ENCODE measurements at places on chromosomes 1 and 21.

DNA sequence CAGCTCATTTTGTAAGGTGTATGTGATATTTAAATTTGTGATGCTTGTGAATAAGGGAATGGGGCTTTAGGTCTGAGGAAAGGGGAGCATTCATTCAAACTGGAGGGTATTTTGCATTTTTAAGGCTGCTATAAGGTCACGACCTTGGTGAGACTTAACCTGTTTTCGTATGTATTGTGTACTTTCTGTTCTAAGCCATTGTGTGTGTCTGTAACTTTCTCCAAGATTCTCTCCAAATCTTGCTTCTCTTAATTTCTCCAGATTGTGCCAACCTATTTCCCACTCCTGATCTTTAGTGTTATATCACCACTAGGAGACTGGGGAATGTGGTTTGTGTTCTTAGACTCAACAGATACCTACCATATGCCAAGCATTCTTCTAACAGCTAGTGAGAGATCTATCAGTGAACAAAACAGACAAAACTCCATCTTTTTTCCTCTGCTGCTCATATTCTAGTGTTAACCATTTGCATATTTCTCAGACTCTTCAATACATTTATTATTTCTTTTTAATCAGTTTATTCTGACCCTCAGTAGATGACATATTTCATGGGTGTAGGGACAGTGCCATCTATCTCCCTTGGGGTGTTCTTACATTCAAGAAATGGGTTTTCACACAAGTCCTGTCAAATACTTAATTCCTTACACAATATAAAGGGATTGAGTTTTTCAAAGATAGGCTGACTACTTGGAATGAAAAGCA lies 27.5 kb downstream of the ATP1B1 start:
- DNase-seq, result no peak

GRCh38 chr21:21860888-21861287 lies 862.7 kb downstream of the NCAM2 start:
- no peak for DNase-seq

- no peak for DNase-seq
Observed at GRCh38 chr21:31442339-31442738, 98.3 kb upstream of the TIAM1 start.

GRCh38 chr1:197392541-197392940 lies 124.5 kb downstream of the CRB1 start:
- DNase-seq, result no peak

DNA sequence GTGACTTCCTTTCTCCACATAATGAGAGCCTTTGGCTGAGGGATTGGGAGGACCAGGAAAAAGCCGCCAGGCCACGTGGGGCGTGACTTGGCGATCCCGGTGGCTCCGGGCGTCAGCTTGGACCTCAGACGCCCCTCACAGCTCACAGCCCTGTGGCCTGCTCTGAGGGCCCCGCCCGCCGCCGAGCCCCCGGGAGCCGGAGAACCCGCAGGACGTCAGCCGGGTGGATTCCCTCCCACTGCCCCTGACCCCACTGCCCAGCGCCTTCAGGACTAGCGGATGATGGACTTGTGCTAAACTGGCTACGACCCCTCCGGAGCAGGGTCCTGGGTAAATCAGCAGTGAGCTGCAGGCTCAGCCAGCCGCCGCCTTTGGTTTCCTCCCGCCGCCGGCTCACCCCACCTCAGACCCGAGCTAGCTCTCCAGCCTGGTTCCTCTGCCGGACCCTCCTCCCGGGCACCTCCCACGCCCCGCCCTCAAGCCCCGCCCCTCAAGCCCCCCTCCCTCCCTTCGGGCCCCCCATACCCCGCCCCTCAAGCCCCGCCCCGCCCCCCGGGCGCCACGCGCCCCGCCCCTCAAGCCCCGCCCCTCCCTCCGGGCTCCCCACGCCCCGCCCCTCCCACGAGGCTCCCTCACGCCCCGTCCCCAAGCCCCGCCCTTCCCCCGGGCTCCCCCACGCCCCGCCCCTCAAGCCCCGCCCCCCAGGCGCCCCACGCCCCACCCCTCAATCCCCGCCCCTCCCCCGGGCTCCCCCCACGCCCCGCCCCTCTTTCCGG lies 10.0 kb upstream of the FAAP20 start:
- no peak for DNase-seq

GRCh38 chr1:43373066-43373940 lies 5.5 kb upstream of the ELOVL1 start:
- no peak for DNase-seq

DNA sequence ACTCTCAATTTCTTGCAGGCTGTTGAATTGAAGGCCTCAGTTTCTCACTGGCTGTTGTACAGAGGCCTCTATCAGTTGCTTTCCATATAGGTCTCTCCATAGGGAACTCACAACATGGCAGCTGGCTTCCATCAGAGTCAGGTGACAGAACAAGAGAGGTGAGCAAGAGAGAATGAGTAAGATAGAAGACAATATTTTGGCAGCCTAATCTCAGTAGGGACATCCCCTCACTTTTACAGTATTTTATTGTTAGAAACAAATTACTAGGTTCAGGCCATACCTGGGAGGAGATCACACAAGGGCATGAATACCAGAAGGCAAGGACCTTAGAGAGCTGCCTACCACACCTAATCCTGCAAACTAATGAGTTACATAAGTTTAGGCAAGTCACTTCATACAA lies 162.8 kb downstream of the ATP6V1G3 start:
- DNase-seq, result no peak

DNA sequence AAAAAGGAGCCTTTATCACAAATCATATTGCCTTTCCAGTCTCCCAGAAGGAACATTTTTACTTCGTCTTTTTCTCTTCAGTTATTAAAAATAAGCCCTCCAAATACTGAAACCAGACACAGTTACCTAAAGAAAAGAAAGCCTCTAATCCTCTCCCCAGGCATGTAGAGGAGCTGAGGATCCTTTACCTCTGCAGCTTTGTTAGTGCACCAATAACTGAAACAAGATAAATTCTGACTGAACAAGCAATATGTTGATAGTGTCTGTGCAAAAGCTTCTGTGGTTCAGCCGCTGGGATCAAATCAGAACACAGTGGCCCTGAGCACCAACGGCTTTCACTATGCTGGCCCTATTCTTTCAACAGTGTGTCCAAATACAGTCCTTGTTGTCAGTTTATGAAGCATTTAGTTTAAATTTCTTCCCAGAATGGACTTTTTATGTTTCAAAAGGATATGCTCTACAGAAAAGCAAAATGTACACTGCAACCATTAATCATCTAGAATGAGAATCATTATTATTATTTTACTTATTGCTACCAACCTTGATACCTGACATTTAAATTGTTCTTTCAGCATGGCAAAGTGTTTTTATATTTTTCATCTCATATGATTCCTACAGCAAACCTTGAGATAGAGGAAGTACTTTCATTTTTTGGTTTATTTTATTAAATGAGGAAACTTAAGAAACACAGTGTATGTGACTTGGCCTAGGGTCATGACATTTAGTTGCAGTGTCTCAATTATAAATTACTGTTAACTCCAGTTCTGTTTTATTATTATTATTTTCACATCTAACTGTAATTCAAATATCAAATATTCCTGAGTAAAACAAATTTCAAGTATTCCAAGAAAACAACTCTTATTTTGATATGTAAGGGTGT lies 217.9 kb downstream of the NEGR1 start:
- no peak for DNase-seq

DNA sequence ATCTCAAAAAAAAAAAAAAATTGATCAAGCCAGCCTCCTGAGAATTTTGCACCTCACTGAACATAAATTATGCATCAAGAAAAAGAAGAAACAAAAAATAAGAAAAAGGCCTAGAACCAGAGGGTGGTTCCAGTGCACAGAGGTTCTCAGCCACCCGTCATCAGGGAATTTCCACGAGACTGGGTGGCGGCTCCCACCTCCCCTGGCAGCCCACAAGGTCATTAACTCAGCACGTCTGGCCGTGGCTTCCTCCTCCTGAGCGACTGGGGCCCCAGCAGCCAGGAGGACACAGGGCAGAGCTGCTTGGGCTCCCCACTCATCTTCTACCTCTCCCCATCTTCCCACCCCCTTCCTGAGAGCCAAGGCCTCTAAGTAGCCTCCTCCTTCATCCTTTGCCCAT lies 15.7 kb upstream of the TMEM51 start:
- DNase-seq, result no peak

- DNase-seq, result no peak
Observed at GRCh38 chr1:109806733-109807400, 43.1 kb upstream of the EPS8L3 start.

GRCh38 chr1:52328615-52329014 lies 37.4 kb downstream of the CC2D1B start:
- DNase-seq, result no peak

DNA sequence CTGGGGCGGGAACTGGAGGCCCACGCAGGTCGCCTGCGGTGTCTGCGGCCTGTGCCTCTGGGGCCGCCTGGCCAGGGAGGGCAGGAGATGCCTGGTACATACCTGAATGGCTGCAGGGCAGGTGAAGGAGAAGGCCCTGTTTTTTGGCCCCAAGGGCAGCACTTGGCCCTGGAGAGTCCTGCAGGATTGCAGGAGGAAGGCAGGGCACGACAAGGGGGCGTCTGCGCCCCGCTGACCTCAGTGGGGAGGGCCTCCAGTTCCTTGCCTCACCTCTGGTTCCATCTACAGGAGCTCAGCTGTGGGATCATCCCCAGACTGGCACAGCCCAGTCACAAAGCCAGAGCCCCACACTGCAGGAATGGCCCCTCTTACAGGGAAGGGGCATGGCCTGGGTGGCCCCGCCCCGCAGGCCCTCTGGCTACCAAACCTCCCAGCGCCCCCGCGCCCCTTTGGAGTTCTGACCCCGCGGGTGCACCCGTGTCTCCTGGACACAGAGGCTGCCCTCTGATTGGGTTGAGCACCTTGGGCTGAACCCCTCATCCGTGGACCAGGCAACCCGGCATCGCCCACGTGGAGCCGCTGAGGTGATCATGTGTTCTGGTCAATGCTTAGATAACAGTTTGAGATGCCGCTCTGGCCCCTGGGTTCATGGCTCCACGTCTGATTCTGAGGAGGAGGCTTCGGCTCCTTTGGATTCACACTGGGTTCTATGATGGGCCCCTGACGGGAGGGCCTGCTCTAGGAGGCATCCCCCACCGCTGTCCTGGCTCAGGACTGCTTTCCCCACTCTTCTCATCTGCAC lies 1.3 kb upstream of the PEX10 start:
- no peak for DNase-seq

GRCh38 chr1:228087771-228088251 lies 5.3 kb downstream of the ARF1 start:
- DNase-seq, result no peak

DNA sequence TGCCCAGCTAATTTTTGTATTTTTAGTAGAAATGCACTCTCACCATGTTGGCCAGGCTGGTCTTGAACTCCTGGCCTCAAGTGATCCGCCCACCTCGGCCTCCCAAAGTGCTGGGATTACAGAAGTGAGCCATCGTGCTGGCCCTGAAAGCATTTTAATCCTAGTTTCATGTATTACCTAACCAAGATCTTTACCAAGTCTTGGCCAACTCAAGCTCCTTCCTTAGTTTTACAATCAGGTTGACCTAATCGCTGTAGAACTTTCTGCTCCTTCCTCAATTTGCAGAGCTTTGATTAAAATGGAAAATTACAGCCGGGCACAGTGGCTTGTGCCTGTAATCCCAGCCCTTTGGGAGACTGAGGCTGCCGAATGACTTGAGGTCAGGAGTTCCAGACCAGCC lies 3.2 kb upstream of the TMEM63A start:
- no peak for DNase-seq

- no peak for DNase-seq
Observed at GRCh38 chr1:165543532-165544438, at the start of gene LRRC52. Gene LRRC52, plus strand, starts transcription at chr1:165544000. Its CDS starts 297 bp downstream, at chr1:165544297.

DNA sequence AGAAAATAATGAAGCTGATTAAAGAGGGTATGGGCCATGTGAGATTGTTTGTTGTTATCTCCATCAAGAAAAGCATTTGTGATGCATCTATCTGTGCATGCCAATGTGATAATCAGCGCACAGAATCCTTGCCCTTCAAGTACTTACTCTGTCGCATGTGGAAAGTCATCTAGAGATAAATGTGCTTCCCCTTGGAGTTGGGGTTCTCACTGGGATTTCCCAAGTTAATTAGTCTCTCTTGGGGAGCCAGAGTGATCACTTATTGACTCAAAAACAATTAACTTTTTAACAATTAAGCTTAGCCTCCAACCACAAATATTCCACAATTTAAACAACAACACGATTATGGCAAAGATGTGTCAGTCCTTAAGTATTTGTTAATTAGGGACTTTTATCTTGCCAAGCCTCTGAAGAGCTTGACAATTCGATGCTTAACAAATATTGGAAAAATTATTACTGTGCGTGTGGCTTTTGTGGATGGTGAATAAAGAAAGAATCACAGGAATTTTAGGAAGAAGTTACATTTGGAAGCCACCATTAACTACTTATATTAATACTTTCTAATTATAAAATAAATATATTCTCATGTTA lies 17.5 kb downstream of the RHOU start:
- DNase-seq, result no peak

DNA sequence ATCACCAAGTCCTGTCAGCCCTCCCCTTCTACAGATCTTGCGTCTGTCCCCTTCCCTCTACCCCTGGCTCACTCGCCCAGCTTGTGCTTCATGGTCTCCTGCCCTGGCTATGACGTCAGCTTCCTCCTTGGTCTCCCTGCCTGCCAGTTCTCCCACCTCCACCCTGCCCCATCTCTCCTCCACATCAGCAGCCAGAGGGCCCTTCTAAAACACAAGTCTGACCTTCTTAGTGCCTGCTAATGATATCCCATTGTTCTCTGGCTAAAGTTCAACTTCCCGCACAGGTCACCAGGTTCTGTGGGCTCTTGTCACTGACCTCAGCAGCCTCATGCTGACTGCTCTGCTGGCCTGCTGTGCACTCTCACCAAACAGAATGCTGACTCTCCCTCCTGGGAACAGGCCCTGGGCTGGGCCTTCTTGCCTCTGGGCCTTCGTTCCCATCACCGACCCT lies 24.7 kb upstream of the MYCL start:
- DNase-seq, result no peak

DNA sequence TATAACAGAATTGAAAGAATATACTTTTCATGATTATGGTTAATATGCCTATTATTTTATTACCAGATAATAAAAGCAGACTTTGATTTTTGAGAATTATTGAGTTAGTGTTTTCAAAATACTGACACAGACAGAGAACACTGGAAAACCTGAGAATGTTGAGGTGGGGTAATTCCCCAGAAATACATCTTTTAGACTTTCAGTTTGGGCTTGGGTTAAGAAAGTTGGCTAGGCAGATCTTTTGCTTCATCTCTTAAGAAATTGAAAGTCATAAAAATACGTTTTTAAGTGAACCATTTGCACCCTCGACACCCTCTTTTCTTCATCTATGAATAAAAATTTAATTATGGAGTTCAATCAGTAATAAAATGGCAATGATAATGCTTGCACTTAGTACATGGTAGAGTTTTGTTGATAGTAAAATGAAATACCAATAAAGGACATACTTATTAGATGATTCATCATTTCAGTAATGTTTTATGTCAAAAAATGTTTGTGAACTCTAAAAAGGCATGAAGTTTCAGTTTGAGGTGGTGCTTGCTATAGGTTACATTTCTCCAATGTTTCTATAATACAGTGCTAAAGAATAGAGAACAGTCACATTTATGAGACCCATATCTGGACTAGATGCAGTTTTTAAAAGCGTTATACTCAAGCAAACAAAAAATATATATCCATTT lies 1.9 kb upstream of the SAMSN1 start:
- no peak for DNase-seq

All from stimulated activated CD8-positive, alpha-beta memory T cell treated with anti-CD3 and anti-CD28 coated beads, Interleukin-7, amount 100 ng/mL, for 24 hours (primary cell).